ENCODE measurements at places on chromosomes 2 and 18. TPM values are rescaled to one million over a fixed set of nuclear protein-coding genes. Genes with fewer than 3 reads are reported as not detected.

GRCh38 chr2:64289737-64290136 is 145.5 kb upstream of the PELI1 start:
- no peak for DNase-seq

DNA sequence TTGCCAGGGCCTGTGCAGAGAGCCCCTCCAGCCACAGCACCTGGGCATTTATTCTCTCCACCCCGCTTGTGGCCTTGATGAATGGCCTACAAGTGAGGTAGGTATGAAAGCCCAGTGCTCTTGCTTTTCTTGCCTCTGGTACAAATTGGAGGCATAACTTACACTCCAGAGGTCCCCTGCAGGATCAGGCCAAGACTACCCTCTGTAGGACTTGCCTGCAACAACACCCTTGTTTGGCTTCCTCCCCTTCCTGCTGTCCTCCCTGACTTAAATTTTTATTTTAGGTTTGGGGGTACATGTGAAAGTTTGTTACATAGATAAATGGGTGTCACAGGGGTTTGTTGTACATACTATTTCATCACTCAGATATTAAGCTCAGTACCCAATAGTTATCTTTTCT is 95.7 kb downstream of the CDC42EP3 start:
- peak; percentile 5 for DNase-seq

- DNase-seq = no peak
These were observed 52.4 kb downstream of the STK39 start for GRCh38 chr2:168194784-168195522.

C1GALT1C1L gene
- total RNA-seq = 0.17 TPM

GRCh38 chr2:166513952-166514351 is 19.9 kb upstream of the SCN7A start:
- no peak for DNase-seq

DNA sequence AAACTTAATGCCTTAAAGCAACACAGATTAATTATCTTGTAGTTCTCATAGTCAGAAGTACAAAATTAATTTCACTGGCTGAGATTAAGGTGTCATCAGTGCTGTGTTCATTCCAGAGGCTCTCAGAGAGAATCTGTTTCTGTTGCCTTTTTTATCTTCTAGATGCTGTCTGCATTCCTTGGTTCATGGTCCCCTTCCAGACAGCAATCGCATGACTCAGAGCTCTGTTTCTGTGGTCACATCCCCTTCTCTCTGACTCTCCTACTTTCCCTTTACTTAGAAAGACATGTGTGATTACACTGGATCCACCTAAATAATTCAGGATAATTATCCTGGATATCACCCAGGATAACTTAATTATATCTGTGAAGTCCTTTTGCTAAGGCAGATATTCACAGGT is 148.6 kb downstream of the MAIP1 start:
- no peak for DNase-seq

- DNase-seq = no peak
These were observed 158.7 kb upstream of the NCKAP5 start for GRCh38 chr2:133726973-133727372.

Data from dermis blood vessel endothelial cell (primary cell).